Amniotic epithelial cell (primary cell): ENCODE measurements at places on chromosomes 5 and 9.

GRCh38 chr5:153039501-153039900 lies 451.0 kb upstream of the GRIA1 start:
- DNase-seq = no peak

GRCh38 chr5:159908591-159908940 lies 7.7 kb upstream of the ADRA1B start:
- DNase-seq = no peak

- DNase-seq = no peak
These were observed 2.7 kb upstream of the HSPA4 start for GRCh38 chr5:133048993-133049725.

GRCh38 chr5:123209502-123210027 lies 120.5 kb downstream of the PRDM6 start:
- peak; percentile 97 for DNase-seq

- no peak for DNase-seq
These were observed 53.5 kb upstream of the IRX1 start for GRCh38 chr5:3542158-3542557.

GRCh38 chr5:157651623-157652376 lies 438 bp downstream of the SOX30 start:
- DNase-seq = peak; percentile 64

DNA sequence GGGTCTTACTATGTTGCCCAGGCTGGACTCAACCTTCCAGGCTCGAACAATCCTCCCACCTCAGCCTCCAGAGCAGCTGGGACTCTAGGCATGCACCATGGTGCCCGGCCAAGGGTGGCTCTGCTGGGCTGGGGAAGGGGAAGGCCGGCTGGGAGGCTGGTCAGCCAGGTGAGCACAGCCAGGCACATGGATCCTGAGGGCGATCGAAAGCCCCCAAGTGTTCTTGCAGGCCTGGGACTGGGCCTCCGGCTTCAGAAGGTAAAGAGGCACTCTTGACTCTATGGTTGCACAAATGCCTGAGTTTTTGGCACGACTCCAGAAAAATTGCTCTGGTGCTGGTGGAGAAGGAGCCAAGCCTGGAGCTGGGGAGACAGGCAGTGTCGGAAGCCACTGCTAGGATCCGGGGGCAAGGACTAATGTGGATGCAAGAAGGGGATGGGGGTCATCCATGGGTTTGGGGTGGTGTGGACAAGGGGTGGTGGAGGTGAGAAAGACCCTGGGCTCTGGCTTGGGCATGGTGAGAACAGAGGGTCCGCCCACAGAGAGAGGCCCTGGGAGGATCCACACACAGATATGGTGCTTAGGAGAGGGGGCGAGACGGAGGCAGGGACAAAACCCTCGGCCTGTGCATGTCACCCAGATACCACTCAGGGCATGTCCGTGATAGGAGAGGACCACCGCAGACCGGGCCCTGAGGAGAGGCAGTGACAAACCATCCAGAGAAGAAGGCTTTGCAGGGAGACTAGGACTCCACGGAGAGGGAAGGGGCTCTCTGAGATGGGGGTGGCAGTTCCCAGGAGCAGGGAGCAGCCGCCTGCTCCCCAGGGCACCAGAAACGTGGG lies 51.1 kb upstream of the COL5A1 start:
- peak; percentile 78 for DNase-seq

GRCh38 chr9:2781336-2781735 lies 62.6 kb downstream of the PUM3 start:
- DNase-seq = no peak

DNA sequence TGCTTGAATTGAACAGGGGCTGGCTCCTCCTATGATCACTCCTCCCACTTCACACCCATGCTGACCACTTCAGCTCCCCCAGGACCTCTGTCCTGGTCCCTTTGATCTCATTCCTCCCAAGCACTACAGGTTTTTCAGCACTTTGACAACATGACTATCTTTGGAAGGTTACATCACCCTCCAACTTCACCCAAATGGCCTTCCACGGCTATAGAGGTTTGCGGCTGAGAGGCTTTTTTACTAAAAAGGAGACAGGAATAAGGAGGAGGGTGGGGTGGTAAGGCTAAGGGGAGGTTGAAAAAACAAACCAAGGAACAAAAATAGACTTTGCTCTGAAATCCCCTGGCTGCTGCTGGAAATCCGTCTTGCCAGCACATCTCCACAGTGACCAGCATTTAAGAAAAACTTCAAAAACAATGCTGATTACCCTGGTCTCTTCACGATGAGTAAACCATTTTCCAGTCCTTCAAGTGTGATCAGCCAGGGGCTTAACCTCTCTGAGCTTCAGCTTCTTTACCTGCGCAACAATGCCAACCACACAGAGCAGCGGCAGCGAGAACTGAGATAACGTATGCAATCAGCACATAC lies 102.7 kb downstream of the DPYSL3 start:
- DNase-seq = peak; percentile 80
